AG04449 (cell line): ENCODE measurements at places on chromosomes 12 and 14.

DNA sequence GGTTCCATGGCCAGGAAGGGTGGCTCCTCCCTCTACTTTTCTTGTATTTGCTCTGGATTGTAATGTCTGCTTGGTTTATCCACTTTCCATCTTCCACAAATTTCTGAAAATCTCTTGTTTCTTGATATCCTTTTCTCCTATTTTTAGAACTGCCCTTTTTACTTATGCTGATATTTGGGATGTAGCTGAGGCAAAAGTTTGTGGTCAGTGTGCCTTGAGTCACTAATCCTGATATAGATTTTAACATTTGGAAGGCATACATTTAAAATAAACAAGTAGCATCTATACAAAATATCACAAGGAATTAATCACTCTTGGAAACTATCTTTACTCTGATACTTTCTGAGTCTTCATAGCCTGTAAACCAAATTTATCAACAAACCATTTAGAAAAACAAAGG lies 11.0 kb downstream of the GRIP1 start:
- DNase-seq: no peak

DNA sequence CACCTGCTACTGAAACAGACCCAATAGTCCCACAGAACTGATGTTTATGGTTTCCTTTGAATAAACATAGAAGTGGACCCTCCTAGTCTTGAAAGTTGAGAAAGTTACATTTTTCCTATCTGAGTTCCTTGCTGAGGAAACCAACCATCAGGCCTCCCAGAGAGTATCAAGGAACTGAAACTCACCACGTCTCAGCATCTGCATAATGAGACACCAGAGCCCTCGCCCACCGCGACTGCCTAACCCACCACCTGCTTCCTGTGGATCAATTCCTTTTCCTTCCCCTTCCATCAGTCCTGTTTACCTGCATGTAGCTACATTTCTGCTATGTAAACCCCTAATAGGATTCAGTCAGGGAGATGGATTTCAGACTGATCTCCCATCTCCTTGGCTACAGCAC lies 443.2 kb upstream of the TMEM132C start:
- no peak for DNase-seq

GRCh38 chr14:28762955-28763326 lies 3.6 kb upstream of the FOXG1 start:
- no peak for DNase-seq

- DNase-seq: no peak
Measured at GRCh38 chr12:117552971-117553370, 191.5 kb upstream of the NOS1 start.

GRCh38 chr12:101859664-101860607 lies 17.4 kb upstream of the DRAM1 start:
- DNase-seq: no peak

GRCh38 chr14:103094406-103095209 lies at the start of gene EXOC3L4:
TSS of gene EXOC3L4 (plus strand) at chr14:103094725. CDS start at chr14:103100220, 5,495 bp downstream.
- DNase-seq: no peak

- no peak for DNase-seq
Measured at GRCh38 chr12:95605875-95606274, 54.6 kb upstream of the USP44 start.

DNA sequence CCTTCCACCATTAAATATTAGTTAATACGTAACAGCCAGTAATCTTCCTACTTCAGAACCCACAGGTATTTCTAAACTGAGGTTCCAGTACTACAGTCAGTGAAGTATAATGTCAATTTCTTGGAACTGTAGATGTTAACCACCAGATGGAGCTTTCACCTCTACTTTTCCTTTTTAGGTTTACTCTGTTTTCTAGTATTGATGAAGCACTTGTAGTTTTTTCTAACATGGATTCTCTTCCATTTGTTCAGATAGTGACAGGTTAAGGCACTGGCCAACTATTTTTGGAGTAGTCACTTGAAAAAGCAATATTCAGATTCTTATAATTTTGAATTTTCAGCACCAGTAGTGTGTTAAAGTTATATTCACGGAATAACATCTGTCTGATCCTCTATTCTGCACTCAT lies 4.6 kb upstream of the SEC23A start:
- DNase-seq: no peak

- DNase-seq: no peak
Measured at GRCh38 chr14:30551460-30551859, 7.5 kb upstream of the G2E3 start.
